ENCODE measurements at places on chromosomes 5 and 9.

DNA sequence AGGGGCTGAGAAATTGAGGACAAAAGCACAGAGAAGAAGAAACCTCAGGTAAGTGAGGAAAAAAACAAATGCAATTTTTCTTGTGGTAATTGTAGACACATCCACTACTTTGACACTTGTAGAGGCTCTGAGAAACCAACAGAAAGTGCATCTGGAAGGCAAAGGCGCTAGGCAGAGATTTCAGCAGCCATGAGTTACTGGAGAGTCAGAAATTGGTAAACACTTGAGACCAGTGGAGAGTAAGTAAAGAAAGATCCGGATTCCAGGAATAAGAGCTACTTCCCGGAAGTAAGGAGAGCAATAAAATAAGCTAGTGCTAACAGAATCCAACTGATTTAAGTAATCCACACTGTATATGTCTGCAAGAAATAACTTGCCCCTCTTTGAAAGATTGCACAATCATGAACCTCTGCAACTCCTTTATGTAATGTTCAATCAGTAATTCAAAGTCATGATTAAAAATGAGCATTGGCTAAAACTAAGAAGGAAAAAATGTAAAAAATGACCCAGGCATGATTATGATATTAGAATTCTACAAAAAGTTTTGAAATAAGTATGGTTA is 382.1 kb downstream of the CDH18 start:
- no peak for DNase-seq

GRCh38 chr9:26863074-26863473 is 29.5 kb downstream of the CAAP1 start:
- DNase-seq: no peak

- DNase-seq: no peak
Observed at GRCh38 chr9:19985081-19985480, 196.2 kb upstream of the SLC24A2 start.

DNA sequence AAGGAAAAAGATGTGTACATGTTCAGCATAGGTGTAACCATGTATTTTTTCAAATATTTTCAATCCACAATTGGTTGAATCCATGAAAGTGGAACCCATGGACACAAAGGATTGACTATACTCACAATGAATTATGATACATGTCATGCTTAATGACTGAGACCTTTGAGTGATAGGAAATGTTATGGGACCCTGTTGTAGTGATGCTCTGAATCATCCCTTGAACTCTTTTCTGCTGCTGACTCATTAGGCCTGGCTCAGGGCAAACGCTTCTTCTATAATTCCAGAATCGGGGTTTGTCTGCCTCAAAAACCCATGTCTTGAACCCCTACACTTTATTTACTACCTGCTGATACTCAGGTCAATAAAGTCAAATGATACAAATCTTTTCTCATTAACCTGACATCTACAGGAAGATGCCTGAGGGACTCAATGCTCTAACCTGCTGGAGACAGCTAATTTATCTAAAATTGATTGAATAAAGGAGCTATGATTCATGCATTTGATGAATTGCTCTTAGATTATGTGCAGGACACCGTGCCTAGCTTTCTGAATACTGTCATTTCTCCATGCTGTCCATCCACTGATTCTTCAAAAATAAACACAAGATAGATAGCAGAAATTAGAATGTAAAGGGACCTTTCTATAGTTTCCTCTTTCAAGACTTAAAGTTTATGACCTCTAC is 260.1 kb downstream of the PRELID2 start:
- no peak for DNase-seq

GRCh38 chr9:6611865-6612264 is 33.7 kb downstream of the GLDC start:
- no peak for DNase-seq

DNA sequence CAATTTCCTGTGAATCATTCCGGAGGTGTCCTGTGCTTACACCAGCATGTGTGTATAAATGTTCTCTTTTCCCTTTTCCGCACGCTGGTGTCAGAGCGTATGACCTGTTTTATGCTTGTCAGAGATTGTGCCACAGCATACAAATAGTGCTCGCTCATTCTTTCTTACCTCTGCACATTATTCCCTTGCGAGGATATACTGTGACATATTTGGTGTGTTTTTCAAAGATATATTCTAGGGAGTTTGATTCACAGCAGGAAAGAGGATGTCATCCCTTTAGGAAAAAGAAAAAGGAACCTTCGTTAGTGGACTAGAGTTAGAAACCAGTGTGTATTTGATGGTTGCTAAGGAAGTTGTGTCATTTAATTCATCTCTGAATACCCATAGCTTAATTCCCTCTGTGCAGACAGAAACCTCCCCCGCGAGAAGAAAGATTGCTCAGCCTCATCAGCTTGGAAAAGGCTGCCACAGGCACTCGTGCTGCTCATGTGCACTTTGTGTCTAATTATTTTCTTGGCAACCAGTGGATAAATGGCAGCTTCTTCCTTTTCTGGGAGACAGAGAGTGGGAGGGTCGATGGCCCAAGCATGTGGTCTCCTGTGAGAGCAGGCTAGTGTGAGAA is 14.7 kb upstream of the CCIN start:
- no peak for DNase-seq

All from activated T-cell treated with anti-CD3 and anti-CD28 coated beads, Interleukin-2, amount 50 U/mL, for 48 hours (primary cell).